ENCODE measurements at places on chromosomes 7 and 10. TPM values are rescaled to one million over a fixed set of nuclear protein-coding genes. Genes with fewer than 3 reads are reported as not detected.

GRCh38 chr7:116663744-116664143 lies 8.3 kb upstream of the MET start:
- no peak for DNase-seq

- no peak for DNase-seq
These were observed 107.9 kb downstream of the PPP1R17 start for GRCh38 chr7:31794851-31795344.

- DNase-seq: no peak
These were observed 38.7 kb downstream of the AGAP3 start for GRCh38 chr7:151124899-151125399.

DNA sequence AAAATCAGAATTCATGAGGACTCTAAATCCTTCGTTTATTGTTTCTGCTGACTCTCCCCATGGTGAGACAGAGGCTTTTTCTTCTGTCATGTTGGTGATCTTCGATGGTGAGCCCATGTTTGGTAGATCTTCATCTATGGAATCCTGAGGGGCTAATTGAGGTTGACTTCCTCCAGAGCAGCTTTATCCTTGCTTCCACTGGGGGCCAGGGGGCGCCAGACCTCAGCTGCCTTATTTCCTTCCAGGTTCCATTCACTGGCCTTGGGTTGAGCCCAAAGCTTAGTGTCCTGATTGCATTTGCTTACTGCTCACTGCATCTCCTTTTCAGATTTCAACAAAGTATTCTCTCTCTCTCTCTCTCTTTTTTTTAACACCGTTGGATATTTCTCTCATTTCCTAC lies 80.7 kb downstream of the GCC1 start:
- DNase-seq: peak; percentile 4

DNA sequence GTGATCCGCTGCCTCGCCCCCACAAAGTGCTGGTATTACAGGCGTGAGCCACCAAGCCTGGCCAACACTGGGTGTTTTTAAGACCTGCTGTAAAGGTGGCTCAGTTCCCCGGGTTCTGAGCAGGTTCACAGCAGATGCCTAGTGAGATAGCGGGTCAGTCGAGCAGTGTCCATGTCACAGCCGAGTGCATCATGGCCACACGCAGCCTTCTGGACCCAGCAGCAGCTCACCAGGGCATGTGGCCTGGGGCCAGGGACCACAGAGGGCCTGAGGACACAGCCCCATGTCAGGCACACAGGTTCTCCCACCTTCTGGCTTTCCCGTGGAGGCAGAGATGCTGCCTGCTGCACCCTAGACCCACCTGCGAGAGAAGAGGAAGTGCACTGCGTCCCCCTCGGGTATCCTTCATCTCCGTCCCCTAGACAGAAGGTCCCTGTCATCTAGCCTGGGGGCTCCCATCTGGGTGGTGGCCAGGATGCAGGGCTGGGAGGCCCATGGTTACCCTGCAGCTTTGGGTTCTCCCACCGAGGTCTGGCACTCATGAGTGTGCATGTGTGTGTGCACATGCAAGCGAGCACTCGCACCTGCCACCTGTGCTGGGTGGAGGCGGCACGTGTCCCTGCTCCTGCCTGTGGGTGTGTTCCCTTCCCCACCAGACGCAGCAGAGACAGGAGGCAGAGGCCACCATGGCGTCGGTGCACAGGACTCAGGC lies 98.6 kb downstream of the NKX6-2 start:
- DNase-seq: no peak

DNA sequence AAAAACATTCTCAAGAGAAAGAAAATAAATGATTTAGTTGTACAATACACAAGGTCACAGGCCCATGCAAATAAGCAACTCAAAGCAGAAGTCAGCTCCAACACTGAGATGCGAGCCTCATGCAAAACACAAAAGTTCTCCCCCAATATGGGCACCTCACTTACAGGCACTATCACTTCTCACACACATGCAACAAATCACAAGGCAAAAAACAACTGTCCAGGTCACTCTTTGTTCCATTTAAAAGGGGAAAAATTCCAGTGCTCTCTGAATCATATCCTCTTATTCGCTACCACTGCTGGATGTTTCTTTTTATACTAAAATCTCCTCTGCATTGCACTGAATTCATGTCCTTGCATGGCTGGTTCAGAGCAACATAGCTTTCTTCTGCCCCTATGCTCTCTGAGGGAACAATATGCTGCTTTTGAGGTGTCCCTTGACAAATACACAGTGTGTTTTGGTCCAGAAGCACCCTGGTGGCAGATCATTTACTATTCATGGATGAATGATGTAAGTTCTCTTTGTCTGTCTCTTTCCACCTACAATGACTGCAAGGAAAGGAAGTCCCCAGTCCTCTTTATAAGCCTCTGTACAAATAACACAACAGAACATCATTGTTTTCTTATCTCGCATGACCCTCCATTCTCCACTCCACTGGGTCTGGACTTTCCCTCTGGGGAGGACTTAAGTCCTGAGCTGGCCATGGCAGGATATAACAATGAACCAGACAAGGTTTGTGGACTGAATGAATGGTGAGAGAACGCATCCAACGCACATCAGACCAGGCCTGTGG lies 85.4 kb upstream of the GSDME start:
- no peak for DNase-seq

- DNase-seq: no peak
These were observed 79.2 kb downstream of the SRPK2 start for GRCh38 chr7:105309235-105310169.

DNA sequence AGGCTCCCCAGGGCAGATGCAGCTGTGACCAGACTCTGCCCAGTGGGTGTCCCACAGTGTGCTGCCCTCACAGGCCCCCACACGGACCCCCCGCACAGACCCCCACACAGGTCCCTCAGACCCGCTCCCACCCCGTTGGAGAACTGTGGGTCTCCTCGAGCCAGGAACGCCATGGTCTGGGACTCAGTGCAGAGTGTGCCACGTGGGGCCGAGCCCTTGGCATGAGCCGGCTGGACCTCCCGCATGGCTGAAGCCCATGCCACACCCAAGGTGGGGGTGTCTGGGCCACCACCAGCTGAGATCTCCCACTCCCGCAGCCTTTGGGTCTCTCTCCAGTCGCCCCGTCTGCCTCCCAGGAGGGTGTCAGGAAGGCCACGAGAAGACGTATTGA lies 34.3 kb downstream of the JAKMIP3 start:
- no peak for DNase-seq

DNA sequence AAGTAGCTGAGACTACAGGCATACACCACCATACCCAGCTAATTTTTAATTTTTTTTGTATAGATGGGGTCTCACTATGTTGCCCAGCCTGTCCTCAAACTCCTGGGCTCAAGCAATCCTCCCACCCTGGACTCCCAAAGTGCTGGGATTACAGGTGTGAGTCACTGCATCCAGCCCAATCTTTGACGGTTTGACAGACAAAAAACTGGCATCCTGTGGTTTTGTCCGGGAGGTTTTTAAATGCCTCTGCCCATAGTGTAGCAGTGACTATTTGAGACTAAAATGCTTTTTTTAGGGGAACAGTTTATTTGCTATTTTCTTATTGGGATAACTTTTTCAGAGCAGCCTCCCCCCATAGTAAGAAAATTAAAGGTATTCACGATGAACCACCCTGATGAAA lies 523.7 kb upstream of the GALNT17 start:
- DNase-seq: no peak

DNA sequence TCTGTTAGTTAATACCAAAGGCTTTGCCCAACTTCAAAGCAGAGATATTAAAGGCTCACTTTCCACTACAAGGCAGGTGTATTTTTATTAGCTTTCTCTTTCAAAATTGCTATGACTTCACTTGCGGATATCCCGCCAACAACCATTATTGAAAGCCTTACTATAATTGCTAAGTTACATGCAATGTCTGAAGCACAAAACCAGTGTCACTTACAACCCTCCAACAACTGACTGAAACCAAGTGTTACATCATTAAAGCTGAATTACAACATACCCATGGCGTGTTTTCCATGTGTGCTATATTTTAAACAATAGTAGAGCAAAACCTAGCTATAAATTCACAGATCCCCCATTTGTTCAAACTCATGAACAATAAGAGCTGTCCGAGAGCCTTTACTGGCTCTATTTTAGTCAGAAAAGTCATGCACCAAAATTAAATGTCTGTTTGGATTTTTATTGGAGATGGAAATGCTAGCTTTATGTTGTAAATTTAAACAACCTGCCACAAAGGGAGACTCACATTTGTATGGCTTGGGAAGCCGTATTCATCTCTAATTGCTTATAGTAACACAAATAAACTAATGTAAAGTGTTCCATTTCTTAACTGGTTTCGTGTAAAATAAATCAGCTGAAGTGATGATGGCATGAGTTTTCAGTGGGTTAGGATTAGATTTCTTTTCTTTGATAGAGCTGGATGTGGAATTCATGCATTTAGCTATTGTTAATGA lies 227.1 kb downstream of the AGMO start:
- no peak for DNase-seq

GRCh38 chr7:65839846-65840245 lies 33.0 kb upstream of the VKORC1L1 start:
- DNase-seq: no peak

DNA sequence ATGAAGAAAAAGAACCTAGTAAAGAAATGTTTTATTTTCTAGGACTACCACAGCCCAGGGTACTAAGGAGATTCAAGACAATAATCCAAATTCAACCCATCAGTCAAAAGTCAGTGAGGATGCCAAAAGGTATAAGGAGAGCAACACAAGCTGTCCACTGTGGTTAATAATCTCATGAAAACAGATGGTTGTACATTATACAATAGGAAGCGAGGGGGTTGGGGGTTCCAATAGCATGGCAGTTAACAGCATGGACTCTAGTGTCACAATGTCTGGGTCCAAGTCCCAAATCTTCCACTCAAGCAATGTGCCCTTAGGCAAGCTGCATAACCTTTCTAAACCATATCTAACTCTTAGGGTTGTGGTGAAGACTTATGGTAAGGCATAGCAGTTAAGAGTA lies 35.1 kb downstream of the BRAF start:
- no peak for DNase-seq

GRCh38 chr10:4024027-4024426 lies 239.0 kb upstream of the KLF6 start:
- no peak for DNase-seq

- DNase-seq: no peak
These were observed 141.1 kb downstream of the LRMDA start for GRCh38 chr10:75572478-75572877.

GRCh38 chr7:94061326-94061725 lies 57.2 kb upstream of the BET1 start:
- DNase-seq: no peak

GRCh38 chr7:50412973-50413372 lies 37.2 kb downstream of the FIGNL1 start:
- no peak for DNase-seq

DNA sequence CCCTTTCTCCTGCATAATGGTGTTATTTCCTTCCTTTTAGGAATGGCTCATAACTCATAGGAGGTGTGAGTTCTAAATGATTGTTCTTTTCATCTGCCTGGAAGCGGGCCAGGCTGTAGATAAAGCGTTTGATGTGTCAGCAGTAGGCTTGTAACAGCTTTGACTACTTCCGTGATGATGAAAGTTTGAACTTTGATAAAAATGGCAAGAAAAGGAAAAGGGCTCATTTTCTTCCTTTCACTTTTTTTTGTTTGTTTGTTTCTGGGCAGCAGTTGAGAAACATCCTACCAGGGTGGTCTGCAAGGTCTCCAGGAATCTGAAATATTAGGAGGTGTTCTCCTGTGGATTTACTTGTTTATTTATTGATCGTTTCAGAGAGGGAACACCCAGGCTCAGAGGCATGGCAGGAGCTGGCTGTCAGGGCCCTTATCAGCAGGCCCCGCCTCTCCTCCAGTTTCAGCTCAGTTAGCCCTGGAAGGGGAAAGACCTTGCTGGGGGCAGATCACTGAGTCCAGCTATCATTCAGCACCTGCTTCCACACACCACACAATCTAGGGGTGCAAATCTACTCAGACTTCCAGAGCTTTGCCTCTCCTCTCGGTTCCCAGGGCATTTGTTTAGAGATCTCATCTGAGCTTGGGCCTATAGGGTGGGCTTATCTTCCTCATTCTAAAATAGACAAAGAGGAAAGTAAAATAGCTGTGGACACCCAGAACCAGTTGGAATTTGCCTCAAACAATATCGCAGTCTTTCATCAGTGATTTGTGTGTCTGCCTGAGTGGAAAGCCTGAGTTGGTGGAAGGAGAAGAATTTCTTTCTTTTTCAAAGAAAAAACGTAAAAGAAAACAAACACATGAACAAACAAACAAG lies 130.9 kb downstream of the BMPER start:
- DNase-seq: no peak

DNA sequence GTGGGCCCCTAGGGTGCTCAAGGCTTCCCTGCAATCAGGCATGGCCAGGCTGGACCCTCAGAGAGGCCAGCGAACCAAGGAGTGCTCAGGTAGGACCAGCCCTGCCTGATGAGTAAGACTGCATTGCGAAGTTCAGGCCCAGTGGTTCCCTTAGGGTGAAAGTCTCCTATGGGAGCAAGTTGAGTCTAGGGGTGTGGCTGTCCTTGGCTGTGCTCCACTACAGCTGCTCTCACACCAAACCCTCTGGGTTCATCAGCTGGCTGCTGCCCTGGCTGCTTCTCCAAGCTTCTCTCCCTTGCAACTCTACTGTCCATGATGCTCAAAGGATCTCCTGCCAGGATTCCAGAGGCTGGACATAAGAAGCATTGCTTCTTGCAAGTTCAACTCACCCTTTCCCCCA lies 18.7 kb downstream of the FAM25A start:
- no peak for DNase-seq

- DNase-seq: no peak
These were observed 71.8 kb downstream of the SGCE start for GRCh38 chr7:94584113-94584512.

GRCh38 chr7:11830582-11831155 lies 1.3 kb downstream of the THSD7A start:
- peak; percentile 15 for DNase-seq

DNA sequence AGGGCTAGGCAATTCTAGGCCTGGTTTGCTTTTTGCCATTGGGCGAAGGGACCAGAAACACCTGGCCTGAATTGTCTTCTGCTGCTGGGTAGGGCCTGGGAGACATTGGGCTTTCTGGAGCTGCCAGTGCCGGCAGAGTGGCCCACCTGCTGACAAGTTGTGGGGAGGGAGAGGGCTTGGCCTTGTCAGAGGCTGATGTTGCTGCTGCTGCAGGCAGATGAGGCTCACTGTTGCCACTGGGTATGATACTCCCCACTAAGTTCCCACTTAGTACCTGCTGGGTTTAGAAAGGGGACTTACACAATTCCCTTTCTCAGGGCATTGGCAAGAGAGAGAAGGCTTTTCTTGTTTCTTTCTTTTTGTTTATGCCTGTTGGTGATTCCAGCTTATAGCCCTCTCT lies 289.6 kb upstream of the NPVF start:
- no peak for DNase-seq

Gene ABCC2
- 0.53 TPM for polyA plus RNA-seq

Gene CACNB2
- 0.86 TPM for polyA plus RNA-seq

Gene PDZD7
- 2.3 TPM for polyA plus RNA-seq

Gene CYP3A4
- 0.08 TPM for polyA plus RNA-seq

Gene ATP6V0A4
- polyA plus RNA-seq: not detected

Gene CALHM1
- polyA plus RNA-seq: not detected

Gene CCDC7
- polyA plus RNA-seq: 5.1 TPM

Gene PAOX
- polyA plus RNA-seq: 3.7 TPM

Gene ACHE
- 48.2 TPM for polyA plus RNA-seq

Gene AVPI1
- polyA plus RNA-seq: not detected

Gene RPEL1
- polyA plus RNA-seq: not detected
